ENCODE measurements at places on chromosomes 5 and 9.

GRCh38 chr9:15010581-15010980 is 100.4 kb upstream of the FREM1 start:
- DNase-seq = peak; percentile 20

GRCh38 chr5:137215780-137216179 is 283.3 kb downstream of the SPOCK1 start:
- DNase-seq = no peak

DNA sequence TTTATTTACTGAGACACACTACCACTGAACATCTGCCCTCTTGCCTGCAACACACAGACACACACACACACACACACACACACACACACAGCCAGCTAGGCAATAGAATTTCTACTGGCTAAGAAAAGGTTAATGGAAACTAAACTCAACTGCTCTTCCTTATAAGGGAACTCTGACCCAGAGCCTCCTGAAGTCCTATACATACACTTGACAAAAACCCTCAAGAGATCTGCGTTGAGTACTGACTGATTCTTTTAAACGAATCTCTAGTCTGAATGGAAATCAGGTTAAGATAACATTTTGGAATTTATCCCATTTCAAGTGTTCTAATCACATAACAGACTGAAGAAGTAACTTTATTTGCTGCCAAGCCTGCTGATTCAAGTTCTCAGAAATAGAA is 25.9 kb upstream of the TRPM3 start:
- DNase-seq = no peak

- DNase-seq = no peak
Observed at GRCh38 chr9:35110327-35110761, 5.3 kb downstream of the ATOSB start.

GRCh38 chr9:125983681-125984080 is 236.5 kb downstream of the PBX3 start:
- no peak for DNase-seq

DNA sequence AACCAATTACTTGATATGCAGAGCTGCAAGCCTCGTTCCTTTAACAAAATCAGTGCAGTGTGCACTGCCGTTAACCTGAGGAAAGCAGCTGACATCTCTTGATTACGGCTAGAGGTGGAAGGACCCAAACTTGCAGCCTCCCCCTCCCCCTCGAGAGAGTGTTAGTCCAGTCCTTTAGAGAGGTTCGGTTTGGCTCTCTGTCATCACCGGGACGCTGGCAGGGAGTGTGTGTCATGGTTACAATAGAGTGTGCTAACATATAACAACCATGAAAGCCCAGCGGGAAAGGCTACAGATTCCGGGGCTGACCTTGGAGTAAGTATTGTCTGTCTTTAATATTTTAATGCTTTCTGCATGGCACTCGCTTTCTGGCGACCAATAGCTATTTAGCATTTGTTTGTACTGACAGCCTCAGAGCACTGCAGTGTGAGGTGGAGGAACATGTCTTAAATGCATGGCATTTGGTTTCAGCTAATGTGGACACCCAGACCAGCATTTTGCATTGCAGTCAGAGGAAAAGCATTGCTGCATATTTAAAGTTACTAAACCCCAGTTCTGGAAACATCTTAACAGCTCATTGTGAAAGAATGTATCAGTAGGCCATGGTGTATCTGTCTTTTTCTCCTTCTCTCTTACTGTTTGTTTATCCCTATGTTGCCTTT is 237.5 kb downstream of the CD180 start:
- no peak for DNase-seq

DNA sequence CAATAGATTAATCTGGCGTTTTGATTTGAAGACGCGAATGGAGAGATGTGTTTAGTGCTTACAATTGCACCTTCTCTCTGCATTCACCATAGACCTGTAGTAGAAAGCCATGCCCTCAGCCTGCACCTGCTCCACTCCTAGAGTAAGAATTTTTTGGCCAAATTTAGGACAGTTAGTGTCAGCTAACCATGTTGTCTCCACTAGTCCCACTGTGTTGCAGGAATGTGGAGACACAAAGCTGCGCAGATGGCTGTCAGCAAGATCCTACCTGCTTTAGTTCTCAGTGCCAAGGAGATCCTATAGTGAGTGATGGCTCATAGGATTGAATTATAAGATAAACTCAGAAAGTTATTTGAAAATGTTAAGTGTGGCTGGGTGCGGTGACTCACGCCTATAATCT is 35.1 kb upstream of the ABCA1 start:
- DNase-seq = no peak

DNA sequence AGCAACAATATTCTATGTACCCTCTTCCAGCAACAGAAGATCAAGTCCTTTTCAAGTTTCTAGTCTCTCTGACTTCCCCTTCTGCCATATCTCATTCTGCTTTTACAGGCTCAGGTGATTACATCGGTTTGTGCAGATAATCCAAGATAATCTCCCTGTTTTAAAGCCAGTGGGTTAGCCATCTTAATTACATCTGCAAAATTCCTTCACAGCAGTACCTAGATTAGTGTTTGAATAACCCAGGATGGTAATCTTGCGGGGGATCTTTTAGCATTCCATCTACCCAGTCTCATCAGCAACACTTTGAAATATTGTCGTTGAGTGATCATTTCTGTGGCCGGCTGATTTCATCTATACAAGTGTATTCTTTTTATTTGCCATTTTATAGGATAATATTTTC is 130.2 kb downstream of the GHR start:
- no peak for DNase-seq

GRCh38 chr5:170444181-170444580 is 55.0 kb upstream of the KCNMB1 start:
- DNase-seq = no peak

DNA sequence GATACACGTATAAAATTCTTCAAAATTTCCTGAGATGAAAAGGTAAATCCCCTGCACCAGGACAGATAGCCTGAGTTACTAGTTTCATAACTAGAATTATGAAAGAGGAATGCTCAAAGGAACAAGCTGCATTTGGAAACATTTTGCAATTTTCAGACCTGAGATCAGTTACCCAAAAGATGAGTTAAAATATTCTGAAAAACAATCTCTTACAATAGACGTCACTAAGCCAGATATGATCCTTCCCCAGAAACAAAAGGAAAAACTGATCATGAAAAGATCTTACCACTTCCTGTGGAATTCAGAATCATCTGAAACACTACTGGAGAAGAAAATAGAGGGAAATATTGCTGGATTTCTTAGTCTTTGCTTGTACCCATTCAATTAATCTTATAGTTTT is 204.7 kb downstream of the ARRDC3 start:
- DNase-seq = peak; percentile 17

GRCh38 chr9:106859957-106860720 is 2.8 kb upstream of the ZNF462 start:
- peak; percentile 4 for DNase-seq

DNA sequence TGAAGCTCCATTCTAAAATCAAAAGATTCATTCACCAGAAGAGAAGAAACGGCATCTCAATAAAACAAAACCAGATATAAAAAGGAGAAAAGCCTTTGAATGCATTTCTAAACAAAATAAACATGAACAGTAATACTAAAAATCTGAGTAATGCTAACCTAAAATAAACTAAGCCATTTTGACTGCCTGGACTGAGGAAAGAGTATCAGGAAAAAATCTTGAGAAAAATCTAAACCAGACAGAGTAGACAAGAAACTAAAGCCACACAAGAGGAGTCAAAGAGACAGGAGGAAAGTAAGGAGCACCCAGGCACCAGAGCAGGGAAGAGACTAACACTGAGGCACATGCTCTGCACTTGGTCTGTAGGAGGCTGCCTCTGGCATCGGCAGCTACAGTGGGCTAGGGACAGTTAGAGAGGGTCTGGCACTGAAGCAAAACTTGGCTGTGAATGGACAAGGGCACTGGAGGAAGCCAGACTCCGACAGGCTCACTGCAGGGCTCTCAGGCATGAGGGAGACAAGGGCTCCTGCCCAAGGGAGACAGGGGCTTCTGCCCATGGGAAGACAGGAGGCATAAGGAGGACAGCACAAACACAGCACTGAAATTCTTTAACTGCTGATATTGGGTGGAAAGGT is 50.2 kb downstream of the DROSHA start:
- no peak for DNase-seq

GRCh38 chr5:41794471-41794870 is 75.8 kb downstream of the OXCT1 start:
- DNase-seq = no peak

GRCh38 chr5:172451771-172452197 is 2.5 kb downstream of the SH3PXD2B start:
- DNase-seq = peak; percentile 37

DNA sequence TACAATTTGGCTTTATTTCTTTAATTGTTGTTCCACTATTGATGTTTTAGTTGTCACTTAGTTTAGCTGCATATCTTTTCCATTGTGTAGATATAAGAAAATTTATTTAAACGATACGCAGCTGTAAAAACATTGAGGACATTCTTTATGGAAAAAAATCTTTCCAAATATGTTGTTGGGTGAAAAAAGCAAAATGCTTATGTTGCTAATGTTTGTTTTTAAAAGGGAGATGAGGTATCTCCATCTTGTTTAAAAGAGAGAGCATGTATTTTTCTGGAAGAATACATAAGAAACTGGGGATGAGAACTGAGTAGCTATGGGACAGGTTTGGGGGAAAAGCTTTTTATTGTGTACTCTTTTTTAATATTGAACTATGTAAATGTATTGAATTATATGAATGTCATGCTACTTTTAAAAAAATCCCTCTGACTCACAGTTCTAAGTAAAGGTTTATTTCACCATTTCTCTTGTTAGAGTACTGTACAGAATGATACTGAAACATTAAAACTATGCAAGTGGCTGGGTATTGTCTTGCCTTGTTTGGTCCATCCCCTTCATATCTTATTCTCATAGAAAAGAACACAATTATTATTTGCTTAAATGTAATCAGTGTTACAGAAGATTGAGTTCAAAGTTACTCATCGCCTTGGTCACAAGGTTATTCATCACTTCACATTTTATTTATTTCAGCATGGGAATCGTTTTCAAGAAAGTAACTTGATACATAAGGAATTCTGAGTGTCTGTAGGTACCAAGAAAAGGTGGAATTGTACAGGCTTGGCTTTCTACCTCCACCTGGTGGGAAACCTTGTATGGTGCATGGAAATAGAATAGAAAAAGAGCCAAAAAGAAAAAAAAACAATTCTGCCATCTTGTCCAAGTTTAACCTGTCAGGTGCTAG is 85.8 kb downstream of the RIC1 start:
- no peak for DNase-seq

- DNase-seq = peak; percentile 26
Observed at GRCh38 chr5:143066556-143067281, 296.5 kb downstream of the ARHGAP26 start.

DNA sequence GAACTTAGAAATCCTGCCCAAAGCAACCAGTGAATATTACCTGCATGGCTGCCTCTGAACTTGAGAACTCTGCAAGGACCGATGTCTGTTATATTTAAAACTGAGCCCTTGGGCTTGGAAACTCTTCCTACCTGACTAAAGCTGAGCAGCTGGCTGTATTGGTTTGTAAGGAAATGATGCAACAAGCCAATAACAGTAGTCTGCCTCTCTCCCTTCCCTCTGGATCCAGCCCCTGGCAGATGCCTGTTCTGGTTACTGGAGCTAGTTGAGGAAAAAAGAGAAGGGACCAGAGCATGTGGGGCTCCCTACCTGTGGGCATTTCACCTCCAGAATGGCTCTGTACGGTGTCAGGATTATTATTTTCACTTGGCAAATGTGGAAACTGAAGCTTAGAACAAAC is 34.7 kb downstream of the SH3RF2 start:
- no peak for DNase-seq
